ENCODE measurements at places on chromosomes 4 and X.

GRCh38 chr4:68175562-68176155, 46.0 kb upstream of the TMPRSS11F start:
- peak; percentile 0 for DNase-seq

DNA sequence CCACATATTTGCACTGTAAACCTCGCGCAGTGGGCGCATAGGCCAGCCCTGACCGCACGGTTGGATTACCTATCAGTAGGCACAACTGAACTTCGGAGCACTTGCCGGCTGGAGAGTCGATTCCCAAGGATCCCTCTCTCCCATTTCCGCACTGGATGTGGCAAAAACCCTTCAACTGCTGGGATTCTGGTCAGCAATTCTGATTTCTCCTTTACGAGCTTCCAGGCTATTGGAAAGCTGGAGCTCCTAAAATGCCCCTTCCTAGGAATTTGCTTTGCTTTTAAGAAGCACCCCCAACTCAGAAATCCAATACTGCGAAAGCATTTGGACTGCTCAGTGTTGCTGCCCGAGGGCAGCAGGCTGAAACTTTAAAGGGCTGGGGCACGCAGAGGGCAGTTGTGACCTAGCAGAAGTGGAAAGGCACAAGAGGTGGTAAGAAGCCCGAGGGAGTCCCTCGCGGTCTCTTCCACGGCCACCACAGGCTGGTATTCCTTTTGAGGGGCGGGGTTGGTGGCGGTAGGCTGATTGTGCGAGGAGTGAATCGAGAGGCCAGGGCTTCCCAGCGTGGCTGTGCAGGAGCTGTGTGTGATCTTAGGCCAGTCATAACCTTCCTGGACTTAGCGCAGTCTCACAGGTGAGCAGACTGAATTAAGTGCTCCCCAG, 1.6 kb downstream of the ZAR1 start:
- no peak for DNase-seq

DNA sequence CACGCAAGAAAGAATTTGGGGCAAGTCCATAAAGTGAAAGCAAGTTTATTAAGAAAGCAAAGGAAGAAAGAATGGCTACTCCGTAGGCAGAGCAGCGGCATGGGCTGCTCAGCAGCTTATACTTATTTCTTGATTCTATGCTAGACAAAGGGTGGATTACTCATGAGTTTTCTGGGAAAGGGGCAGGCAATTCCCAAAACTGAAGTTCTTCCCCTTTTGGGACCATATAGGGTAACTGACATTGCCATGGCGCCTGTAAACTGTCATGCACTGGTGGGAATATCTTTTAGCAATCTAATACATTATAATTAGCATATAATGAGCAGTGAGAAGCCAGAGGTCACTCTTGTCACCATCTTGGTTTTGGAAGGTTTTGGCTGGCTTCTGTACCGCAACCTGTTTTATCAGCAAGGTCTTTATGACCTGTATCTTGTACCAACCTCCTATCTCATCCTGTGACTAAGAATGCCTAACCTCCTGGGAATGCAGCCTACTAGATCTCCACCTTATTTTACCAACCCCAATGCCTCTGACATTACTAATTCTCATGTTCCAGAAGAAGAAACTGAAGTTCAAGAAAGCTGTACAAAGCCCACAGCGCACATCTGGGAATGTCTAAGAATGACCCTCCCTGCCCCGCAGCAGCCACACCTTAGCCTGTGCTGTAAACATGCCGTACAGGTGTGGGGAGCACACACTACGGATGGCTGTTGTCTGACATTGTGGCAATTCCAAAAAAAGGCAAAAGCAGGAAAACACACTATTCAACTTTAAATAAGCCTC, 18.6 kb downstream of the RXFP1 start:
- DNase-seq, result no peak

GRCh38 chrX:38563030-38563429, 1.7 kb downstream of the TSPAN7 start:
- no peak for DNase-seq

- DNase-seq, result no peak
These were observed 13.6 kb downstream of the C4orf36 start for GRCh38 chr4:86878640-86879039.

DNA sequence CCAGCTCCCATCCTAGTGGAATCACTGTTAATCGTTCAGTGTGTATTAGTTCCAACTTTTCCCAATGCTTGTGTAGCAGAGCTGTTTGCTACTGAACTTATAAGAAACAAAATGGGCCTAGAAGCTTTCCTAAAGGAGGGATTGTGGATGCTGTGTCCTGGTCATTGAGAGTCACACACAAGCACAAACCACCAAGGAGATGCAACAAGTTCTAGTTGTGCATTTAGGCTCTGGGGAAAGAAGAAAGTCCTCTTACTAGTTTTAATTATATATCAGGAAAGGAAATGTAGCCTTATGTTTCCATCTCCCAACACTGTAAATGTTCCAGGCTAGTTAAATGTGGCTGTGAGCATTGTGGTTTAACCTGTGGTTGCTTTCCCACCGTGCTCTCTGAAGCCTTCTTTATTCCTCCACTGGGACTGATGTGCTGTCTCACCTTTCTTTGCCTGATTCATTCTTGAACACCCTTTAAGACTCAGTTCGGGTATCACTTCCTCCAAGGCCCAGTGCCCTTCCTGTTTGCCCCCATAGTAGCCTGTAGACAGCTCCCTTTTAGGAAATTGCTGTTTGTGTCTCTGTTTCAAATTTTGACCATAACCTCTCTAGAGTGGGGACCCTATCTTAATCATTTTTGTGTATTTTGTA, 34.3 kb downstream of the ATP10D start:
- DNase-seq, result no peak

- DNase-seq, result no peak
These were observed 62.7 kb downstream of the PRPS1 start for GRCh38 chrX:107691024-107691448.

DNA sequence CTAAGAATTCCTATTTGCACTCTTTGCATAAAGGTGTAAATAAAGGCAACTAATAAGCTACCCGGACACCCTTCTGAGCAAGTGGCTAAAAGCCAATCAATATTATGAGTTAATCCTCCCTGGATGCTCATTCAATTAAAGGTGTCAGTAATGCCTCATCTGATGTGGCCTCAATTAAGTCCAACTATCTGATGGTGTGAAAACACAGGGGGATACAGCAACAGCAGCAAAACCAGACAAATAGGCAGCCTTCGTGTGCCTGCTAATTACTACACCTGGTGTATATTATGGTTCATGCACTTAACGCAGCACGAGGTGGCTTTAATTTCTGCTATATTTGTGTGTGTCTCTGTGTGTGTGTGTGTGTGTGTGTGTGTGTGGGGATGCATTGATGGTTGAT, 244.4 kb downstream of the DCLK2 start:
- no peak for DNase-seq

GRCh38 chr4:46818604-46819003, 90.4 kb downstream of the COX7B2 start:
- DNase-seq, result no peak

- DNase-seq, result no peak
These were observed 33.8 kb downstream of the OTUD6A start for GRCh38 chrX:70096052-70096451.

DNA sequence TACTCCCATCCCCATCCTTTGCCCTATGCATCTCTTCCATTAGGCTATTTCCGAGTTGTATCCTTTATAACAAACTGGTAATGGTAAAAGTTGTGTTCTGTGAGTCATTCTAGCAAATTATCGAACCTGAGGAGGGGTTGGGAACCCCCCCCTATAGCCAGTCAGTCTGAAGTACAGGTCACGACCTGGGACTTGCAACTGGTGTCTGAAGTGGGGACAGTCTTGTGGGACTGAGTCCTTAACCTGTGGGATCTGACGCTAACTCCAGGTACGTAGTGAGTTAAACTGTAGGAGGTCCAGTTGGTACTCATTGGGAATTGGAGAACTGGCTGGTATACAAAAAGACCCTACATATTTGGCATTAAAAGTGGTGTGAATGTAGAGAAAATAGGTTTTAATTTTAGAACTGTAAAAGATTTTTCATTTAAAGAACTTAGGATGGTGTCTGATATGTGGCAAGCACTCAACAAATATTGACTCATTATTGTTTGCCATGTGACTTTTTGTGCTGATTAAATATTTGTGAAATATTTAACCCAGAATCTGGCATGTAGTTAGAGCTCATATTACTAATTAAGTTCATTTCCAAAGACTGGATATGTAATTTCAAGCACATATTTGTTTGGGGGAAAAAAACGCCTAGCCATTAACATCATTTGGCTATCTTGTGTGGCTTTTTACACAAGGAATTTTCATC, 50.7 kb downstream of the CHST7 start:
- no peak for DNase-seq

GRCh38 chr4:54144661-54145171, 44.8 kb downstream of the GSX2 start:
- DNase-seq, result no peak

Data from stimulated activated CD8-positive, alpha-beta memory T cell treated with anti-CD3 and anti-CD28 coated beads, Interleukin-12 subunit alpha, Interleukin-12 subunit beta, amount 100 ng/mL, for 1 hour (primary cell).